Brain (organoid and tissue), 16 donors: ENCODE measurements at places on chromosomes 5 and 9.
A peak's percentile ranks its signal among the peaks of the same experiment; 100 is the strongest.

- no peak for DNase-seq
These were observed 72.9 kb downstream of the SEC61B start for GRCh38 chr9:99294850-99295461.

DNA sequence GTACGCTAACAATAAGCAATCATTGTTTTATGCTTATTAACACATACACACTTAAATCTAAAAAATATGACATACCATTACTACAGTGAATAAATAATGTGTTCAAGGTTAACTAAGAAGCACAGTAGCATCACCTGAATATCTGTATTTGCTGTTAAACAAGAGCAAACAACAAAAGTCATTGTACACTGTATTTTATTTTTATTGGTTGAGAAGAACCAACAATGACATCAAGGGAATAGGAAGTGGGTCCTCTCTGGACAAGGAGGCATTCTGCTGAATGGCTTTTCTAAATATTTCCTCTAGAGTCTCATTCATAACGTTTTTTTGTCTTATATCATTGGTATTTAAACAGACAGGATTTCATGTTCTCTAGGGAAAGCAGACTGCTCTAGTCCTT is 460.4 kb downstream of the CDH9 start:
- no peak for DNase-seq

DNA sequence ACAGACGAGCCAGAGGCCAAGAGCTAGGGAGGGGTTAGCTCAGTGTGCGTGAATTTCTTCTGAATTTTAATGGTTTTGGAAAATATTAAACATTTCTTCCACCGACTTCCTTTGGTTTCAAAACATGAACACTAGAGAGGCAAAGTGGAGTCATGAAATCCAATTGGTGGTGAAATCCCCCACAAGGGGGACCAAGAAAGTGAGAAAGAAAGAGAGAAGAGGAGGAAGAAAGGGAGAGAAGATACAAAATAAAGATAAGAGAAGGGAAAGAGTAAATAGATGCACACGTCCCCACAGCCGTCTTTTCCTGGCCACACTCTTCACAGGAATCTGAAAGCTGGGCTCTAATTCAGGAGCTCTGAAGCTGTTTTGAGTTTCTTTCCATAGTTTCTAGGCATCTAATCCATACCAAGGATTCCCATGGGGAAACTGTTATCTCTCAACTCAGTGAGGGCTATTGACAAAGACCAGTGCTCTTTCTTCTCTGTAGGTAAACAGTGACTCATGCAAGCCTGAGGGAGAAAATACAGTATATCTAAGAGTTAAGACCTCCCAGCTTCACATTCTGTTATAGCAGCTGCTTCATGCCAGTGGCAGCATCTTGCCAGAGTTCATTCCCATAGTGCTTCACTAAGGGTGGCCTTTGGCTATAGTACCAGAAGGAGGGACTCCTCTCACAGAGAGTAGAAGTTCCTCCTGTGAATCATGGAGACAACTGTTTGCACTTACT is 115.8 kb upstream of the LIFR start:
- DNase-seq: no peak

DNA sequence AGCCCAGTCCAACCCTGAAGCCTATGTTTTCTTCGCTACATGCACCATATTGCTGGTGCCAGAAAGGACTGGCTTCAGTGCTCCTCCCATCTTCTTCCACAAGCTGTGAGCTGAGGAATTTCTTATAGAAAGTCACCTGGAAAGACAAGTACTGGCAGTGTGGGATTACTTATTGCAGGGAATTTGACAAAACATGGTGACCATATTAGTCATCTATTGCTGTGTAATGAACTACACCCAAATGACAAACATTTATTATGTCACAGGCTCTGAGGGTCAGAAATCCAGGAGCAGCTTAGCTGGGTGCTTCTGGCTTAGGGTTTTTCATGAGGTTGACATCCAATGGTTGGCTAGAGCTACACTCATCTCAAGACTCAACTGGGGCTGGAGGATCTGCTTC is 75.5 kb downstream of the ENTREP1 start:
- no peak for DNase-seq

GRCh38 chr9:6198251-6198650 is 17.4 kb upstream of the IL33 start:
- no peak for DNase-seq

DNA sequence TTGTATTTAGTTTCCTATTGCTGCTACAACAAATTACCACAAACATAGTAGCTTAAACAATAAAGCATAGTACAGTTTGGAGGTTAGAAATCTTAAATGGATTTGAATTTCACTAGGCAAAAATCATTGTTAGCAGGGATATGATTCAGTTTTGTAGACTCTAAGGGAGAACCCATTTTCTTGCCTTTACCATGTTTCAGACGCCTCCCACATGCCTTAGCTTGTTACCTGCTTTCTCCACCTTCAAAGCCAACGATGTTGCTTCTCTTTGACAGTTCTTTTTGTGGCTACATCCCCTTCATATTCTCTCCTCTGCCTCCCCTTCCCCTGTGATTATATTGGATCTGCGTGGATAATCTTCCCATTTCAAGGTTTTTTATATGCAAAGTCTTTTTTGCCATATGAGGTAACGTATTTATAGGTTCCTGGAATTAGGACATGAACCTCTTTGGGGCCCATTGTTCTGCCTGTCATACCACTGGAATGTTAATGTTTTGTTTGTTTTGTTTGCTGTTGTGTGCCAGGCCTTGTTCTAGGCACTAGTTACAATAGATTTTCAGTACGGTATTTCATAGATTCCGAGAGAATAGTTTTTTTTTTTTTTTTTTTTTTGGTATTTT is 54.1 kb downstream of the UHRF2 start:
- DNase-seq: no peak

- no peak for DNase-seq
These were observed 126.1 kb upstream of the HAND1 start for GRCh38 chr5:154603953-154604679.

GRCh38 chr5:5078009-5078897 is 61.9 kb upstream of the ADAMTS16 start:
- peak; percentile 20 for DNase-seq

GRCh38 chr9:136129176-136129575 is 10.5 kb upstream of the TMEM250 start:
- no peak for DNase-seq

GRCh38 chr5:168125445-168126199 is 165.8 kb upstream of the WWC1 start:
- no peak for DNase-seq

- peak; percentile 37 for DNase-seq
These were observed 210.2 kb downstream of the MEF2C start for GRCh38 chr5:88672644-88673252.

DNA sequence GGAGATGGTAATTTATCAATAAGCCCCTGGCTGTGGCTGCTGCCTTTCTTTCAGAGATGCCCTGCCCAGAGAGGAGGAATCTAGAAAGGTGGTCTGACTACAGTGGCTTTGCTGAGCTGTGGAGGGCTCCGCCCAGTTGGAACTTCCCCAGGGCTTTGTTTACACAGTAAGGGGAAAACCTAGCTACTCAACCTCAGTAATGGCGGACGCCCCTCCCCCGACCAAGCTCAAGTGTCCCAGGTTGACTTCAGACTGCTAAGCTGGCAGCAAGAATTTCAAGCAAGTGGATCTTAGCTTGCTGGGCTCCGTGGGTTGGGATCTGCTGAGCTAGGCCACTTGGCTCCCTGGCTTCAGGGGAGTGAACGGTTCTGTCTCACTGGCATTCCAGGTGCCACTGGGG is 865.4 kb upstream of the ACO1 start:
- no peak for DNase-seq

DNA sequence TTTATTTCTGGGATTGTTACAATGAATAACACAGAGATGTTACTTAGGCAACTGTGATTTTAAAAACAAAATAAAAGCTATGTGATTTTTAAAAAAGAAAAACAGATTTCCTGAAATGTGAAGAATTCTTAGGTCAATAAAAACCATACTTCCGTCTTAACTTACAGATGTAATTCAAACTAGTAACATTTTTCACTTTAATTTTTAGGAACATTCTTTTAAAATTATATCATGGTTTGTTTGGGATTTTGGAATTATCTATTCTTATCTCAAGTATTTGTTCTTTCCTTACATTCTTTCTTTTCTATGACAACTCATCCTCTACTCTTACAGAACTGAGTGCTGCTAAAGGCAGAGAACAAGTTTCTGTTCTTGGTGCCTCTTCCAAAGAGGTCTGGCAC is 159.5 kb downstream of the RAPGEF6 start:
- no peak for DNase-seq

DNA sequence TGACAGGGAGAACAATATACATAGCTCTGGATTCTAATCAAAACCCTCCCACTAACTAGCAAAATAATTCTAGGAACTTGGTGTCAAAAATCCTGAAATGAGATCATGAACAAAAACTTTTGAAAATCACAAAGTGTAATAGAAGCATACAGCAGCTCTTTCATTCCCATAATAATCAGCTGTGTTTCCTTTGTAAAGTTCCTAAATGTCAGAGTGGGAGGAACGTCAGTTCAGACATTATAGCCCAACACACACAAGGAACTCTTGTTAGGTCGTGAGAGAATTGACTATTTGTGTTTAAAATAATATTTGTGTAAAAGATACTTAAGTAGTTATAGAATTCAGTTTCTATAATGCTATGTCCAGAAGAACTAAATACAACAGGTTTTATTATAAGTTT is 312.8 kb downstream of the SEMA5A start:
- DNase-seq: no peak

GRCh38 chr9:85108229-85108628 is 438.7 kb downstream of the NTRK2 start:
- no peak for DNase-seq
